Activated CD4-positive, alpha-beta memory T cell treated with anti-CD3 and anti-CD28 coated beads for 36 hours (primary cell): ENCODE measurements at places on chromosomes 7 and 10.

GRCh38 chr7:135942614-135943013 lies 34.5 kb downstream of the MTPN start:
- no peak for DNase-seq

GRCh38 chr7:102834466-102834865 lies 78.3 kb upstream of the LRRC17 start:
- no peak for DNase-seq

GRCh38 chr7:137835486-137836112 lies 11.2 kb downstream of the DGKI start:
- no peak for DNase-seq

- DNase-seq: no peak
Measured at GRCh38 chr7:76328389-76328788, 25.9 kb downstream of the HSPB1 start.

DNA sequence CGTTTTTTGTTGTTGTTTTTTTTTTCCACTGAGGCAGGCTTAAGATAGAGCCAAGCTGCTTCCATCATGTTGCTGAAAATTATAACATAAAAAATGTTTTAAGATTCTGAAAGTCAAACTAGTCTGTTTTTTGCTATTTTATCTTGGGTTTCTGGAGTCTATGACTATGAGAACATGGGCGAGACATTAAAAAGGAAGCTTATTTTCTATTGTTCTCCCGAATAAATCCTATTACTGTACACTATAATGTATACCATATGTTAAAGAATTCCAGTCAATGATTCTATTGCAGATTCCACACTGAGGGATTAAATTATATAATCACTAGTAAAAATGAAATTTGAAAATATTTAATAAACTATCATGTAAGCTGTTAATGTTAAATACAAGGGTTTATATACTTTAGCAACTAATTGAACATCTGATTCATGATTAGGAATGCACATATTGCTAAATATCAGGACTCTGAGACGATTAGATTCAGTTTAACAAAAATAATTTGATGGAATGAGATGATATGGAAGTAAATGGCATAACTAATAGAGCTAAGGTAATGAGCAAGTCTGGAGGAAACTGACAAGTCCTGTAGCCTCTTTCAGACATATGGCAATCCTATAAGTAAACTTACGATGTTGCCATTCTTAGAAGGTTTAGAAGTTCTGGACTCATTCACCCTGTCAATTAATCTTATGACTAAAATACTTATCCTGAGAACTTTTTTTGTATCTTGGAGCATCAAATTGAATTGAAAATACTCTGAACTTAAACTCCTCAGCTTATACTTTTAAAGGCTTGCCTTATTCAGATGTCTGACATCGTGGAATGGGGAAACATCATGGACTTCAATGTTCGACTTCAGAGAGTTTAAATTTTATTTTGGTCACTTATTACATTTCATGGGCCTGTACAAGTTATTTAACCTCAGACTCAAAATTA lies 294.8 kb upstream of the DGKB start:
- DNase-seq: no peak

DNA sequence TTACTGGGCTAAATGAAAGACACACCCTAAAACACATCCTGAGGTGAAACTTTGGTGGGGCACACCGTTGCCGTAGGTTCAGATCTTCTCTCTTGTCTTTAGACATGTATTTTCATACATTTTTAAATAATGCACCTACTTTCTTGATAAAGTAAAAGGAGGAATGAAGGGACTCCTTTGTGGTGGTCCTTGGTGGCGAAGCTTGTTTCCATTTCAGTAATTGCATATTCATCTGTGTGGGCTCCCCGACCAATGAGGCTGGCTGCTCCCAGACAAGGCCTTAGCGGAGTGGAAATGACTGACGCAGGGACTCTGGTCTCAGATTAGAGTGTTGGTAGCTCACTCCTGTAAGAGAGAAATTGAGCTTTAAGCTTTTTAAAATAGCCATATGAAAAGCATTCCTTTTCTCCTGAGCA lies 815 bp downstream of the CCSER2 start:
- peak; percentile 85 for DNase-seq

DNA sequence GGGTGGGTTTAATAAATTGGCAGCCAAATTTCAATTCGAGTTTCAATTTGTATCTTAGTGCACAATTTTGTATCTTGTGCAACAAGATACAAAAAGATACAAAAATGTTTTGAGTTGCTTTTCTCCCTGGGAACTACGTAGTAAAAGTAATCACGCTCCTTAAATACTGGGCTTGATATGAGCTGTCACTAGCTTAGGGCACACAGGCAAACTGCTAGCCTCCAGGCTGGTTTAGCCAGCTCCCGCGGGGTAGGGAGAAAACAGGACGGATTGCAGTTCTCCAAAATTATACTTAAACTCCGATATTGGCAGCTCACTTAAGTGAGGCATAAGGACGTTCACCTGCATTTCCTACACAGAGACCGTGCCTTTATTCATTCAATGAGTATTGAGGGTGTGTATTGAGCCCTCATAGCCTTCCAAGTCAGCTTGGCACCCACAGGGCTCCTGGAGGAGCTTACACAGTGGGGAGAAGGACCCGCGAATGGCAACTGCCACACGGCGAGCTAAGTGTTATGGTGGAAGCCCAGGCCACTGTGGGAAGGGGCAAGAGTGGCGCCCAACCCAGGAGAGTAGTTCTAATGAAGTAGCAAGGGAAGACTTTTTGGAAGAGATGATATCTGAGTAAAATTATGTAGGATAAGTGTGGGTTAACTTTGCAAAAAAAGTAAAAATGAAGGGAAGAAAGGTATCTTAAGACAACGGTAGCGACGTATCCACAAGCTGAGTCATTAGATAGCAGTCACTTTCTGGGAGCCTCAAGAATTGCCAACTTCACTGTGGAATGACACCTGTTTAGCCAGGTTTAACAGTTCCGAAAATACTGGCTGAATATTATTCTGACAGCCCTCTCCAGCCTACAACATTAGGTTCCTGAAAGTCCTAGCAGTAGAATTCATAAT lies 1.6 kb upstream of the EPC1 start:
- DNase-seq: no peak

DNA sequence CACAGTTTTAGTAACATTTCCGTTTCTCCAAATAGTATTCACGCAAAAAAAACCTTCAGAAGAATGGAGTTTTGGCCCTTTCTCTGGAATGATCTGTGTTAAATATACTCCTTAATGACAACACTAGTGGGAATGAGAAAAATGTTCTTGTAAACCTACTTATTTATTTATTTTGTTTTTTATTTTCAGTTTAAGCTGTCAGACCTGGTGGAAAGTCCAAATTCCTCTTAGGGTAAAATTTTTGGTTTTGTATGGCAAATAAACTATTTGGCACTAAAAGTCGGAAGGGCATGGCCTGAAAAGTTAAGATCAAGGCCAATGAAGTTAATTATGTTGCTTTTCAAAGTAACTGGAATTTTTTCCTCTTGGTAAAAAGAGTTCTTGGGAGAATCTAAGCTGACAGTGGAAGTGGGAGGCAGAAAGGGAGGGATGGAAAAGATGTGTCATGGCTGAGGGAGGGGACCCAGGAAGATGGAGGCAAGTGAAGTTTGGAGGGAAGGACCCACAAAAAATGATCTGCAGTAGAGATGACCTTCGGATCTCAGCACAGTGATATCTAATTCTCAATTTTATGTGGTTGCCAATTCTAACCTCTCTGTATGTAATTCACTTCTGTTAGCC lies 33.5 kb upstream of the VPS41 start:
- DNase-seq: no peak

DNA sequence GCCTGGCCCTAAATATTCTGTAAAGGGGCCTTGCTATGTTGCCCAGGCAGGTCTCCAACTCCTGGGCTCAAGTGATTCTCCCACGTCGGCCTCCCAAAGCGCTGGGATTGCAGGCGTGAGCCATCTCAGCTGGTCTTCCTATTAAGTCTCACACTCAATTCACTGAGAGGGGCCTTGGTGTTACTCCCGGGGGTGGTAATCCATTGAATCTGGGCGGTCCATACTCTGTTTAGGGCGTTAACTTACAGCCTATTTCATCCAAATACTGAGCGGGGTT lies 665 bp upstream of the SRRT start:
- DNase-seq: no peak

DNA sequence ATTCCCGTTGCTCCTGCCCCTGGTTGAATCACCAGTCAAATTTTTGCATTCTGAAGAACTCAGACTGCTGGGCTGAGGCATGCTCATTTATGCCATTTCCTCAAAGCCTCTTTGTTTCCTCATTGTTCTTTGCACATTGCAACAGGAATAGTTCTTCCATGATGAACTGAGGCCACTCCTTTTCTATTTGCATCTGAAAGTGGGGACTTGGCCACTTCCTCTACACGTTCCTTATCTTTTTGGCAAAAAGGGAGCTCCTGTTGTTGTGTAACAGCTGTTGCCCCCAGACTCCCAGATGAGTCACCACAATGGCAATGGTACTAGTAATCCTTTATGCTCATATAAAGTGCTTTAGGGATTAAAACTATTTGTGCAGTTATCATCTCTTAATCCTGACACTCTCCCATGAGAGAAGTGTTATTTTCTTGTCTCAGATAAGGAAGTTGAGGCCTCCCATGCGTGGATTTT lies 20.1 kb upstream of the ITPRID1 start:
- DNase-seq: no peak

- no peak for DNase-seq
Measured at GRCh38 chr7:151399906-151400305, 9.9 kb downstream of the WDR86 start.
